NCI-H774 (cell line): ENCODE measurements at places on chromosomes 2 and 18.

DNA sequence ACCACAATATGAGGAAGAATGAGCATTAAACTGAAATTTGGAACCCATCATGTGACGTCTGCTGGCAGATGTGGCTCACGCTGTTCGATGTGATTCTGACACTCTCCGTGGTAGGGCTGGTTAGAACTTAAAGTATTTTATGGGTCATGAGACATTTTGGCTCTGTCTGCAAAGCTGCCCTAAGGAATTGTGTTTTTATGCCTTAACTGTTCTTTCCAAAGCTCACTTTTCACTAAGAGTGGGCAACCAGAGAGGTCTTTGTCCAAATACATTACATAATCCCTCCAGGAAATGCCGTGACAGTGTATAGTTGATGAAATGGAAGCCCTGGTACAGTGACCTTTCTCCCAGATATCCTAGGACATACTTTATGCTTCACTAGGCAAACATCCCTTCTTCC, 119.1 kb downstream of the AQP4 start:
- no peak for DNase-seq

- no peak for DNase-seq
Measured at GRCh38 chr2:190413421-190413820, 5.3 kb downstream of the MFSD6 start.

DNA sequence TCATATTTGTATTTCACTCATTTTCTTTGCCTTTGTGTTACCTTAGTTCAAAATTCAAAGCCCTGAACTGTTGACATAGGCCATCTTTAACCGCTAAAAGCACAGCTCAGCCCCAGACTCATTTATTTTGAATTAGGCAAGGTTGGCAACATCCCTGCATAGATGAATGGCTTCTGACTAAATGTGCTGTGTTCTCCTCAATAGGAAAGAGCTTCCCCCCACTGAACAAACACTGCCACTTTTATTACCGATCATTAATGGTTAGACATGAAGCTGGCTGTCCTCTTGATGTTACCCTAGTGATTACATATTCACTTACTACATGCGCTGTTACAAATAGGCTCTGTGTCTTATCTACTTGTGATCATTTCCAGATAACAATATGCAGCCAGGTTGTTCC, 170.7 kb downstream of the ADCYAP1 start:
- peak; percentile 89 for DNase-seq

DNA sequence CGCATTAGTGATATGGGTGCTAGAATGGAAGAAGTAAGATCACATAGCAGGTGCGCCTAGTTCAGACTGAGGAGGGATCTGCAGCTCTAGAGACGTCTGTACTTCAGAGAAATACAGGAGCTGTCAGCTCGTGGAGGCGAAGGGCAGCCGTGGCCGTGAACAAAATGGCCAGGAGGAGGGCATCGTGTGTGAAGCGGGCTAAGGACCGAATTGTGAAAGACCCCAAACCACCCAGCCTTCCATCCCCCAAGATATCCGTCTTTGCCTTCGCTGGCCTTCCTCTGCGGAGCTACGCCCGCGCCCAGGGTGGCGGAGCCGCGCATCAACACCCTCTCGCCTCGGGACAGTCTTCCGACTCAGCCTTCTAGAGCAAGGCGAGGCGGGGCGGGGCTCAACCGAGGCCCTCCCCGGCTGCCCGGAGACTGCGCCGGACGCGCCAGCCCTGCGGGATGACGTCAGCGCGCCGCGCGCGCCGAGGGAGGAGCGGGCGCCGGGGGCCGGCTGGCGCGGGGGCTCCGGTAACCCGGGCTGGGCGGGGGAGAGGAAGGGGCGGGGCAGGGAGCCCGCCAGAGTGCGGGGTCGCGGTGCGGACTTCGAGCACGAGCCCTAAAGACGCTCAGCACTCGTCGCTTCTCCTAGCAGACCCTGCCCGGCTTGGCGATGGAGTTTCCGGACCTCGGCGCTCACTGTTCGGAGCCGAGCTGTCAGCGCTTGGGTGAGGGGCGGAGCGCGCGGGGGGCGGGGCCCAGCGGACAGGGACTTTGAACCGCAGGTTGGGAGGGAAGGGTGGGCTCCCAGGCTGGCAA, at the start of gene ZFAND2B:
Gene ZFAND2B, plus strand, starts transcription at position 455 of the 806 bp plus-strand sequence. Its CDS starts 206 bp downstream, at position 661.
- peak; percentile 92 for DNase-seq

DNA sequence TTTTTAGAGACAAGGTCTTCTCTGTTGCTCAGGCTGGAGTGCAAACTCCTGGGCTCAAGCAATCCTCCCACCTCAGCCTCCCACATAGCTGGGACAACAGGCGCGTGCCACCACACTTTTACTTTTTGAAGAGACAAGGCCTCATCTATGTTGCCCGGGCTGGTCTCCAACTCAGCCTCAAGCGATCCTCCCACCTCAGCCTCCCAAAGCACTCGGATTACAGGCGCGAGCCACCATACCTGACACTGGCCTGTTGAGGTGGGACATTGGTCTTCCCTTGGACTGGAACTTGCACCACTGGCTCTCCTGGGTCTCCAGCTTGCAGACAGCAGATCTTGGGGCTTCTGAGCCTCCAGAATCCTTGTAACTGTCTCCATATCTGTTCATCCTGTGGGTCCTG, 75.6 kb downstream of the NDUFA10 start:
- DNase-seq: no peak

GRCh38 chr2:222033541-222033940, 265.3 kb downstream of the PAX3 start:
- DNase-seq: no peak
